ENCODE measurements at places on chromosomes 4 and X. TPM values are rescaled to one million over a fixed set of nuclear protein-coding genes. Genes with fewer than 3 reads are reported as not detected.
A peak's percentile ranks its signal among the peaks of the same experiment; 100 is the strongest.

GRCh38 chr4:166012129-166013030, 139.3 kb downstream of the TLL1 start:
- DNase-seq = no peak

- no peak for DNase-seq
These were observed 71.3 kb downstream of the SOX3 start for GRCh38 chrX:140433582-140433981.

- DNase-seq = no peak
These were observed 9.8 kb downstream of the DGKQ start for GRCh38 chr4:963276-964225.

GRCh38 chr4:6391852-6392188, 80.6 kb downstream of the PPP2R2C start:
- no peak for DNase-seq

DNA sequence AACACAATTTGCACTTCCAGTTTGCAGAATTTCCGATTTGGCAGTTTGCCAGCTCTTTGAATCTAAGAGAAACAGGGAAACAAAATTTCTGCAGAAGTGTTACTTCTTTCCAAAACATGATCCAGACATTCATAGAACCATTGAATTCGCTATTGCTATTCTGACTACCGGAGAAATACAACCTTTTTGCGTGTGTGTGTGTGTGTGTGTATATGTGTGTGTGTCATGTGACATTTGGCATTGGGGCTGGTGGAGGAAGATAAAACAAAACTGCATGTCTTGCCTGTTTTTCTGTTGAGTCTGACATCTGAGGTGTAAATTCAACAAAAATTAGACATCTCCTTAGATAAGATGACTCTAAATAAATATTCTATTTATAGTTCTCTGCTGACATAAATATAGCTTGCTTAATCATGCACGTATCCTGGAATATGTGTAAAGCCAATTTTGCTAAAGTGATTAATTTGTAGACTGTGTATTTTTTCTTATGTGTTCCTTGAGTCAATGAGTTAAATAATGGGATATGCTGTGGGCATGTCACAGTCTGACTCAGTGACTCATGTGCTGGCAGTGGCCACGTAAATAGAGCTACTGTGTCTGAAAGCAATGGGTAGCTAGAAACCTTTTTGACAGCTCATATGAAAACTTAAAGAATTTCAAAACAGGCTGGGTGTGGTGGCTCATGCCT, 98.9 kb downstream of the HPGD start:
- DNase-seq = peak; percentile 81

GRCh38 chr4:23814996-23815660, 74.7 kb downstream of the PPARGC1A start:
- no peak for DNase-seq

- DNase-seq = peak; percentile 21
These were observed 3.2 kb downstream of the RPS6KA3 start for GRCh38 chrX:20263474-20263873.

GRCh38 chr4:183941964-183942363, 36.9 kb downstream of the STOX2 start:
- no peak for DNase-seq

Gene ATP7A
- 6.7 TPM for total RNA-seq

Gene HMX1
- total RNA-seq = not detected
